ENCODE measurements at places on chromosomes 7 and 10. TPM values are rescaled to one million over a fixed set of nuclear protein-coding genes. Genes with fewer than 3 reads are reported as not detected.

Gene CNNM2
- total RNA-seq, result 15.1 TPM

Gene IRF5
- total RNA-seq, result 0.24 TPM

Gene CHST15
- total RNA-seq, result 73.6 TPM

Gene VSTM2A
- total RNA-seq, result not detected

GRCh38 chr7:53697913-53698312 is 662.5 kb downstream of the POM121L12 start:
- H3K27ac ChIP-seq, result no peak overlapping the region
- H3K36me3 ChIP-seq, result no peaks in the 10 kb centered on the region
- H3K4me1 ChIP-seq, result no peaks in the 10 kb centered on the region
- no peak overlapping the region for H3K4me3 ChIP-seq
- no peak for DNase-seq

GRCh38 chr7:55083206-55083605 is 64.4 kb downstream of the EGFR start:
- H3K4me1 ChIP-seq, result peaks cover 85% of the 10 kb centered on the region
- H3K27ac ChIP-seq, result no peak overlapping the region
- H3K27me3 ChIP-seq, result no peaks in the 10 kb centered on the region
- no peak for DNase-seq

DNA sequence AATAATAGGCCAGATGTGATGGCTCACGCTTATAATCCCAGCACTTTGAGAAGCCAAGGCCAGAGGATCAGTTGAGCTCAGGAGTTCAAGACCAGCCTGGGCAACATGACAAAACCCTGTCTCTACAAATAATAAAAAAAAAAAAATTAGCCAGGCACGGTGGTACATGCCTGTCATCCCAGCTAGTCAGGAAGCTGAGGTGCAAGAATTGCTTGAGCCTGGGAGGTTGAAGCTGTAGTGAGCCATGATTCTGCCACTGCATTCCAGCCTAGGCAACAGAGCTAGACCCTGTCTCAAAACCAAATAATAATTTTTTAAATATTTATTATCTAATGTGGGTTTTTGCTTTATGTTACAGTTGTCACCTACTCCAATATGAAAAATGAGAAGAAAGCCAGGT is 178.9 kb downstream of the ADK start:
- peaks cover 35% of the 10 kb centered on the region for H3K4me1 ChIP-seq
- DNase-seq, result no peak
- H3K4me3 ChIP-seq, result no peak overlapping the region
- H3K36me3 ChIP-seq, result peaks cover 18% of the 10 kb centered on the region
- H3K27me3 ChIP-seq, result no peaks in the 10 kb centered on the region

GRCh38 chr10:4353059-4353655 is 472.9 kb upstream of the AKR1E2 start:
- H3K4me3 ChIP-seq, result no peak overlapping the region
- DNase-seq, result no peak
- H3K27ac ChIP-seq, result peak overlapping the region; percentile 28
- H3K4me1 ChIP-seq, result peaks cover 42% of the 10 kb centered on the region
- H3K36me3 ChIP-seq, result no peaks in the 10 kb centered on the region

DNA sequence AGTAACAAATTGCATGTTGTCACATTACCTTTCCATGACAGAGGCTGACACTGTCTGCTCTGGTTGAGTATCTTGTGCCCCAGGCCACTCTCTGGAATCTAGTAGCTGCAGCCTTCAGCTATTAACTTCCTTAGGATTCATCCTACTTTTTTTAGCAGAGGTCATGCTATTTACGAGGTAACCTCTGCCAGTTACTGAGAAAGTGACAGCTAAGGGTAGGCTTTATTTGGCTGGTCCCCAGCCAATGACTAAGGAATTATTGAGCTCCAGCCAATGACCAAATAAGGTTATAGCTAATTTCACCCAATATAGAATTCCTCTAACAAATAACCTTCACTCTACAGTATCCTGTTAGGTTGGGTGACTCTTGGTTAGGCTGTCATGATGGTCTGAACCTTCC is 1361.7 kb downstream of the XPNPEP1 start:
- DNase-seq, result no peak
- no peaks in the 10 kb centered on the region for H3K4me1 ChIP-seq
- no peaks in the 10 kb centered on the region for H3K27me3 ChIP-seq
- no peaks in the 10 kb centered on the region for H3K36me3 ChIP-seq
- no peak overlapping the region for H3K27ac ChIP-seq
- H3K4me3 ChIP-seq, result no peak overlapping the region
